ENCODE measurements at places on chromosomes 7 and 10.
A peak's percentile ranks its signal among the peaks of the same experiment; 100 is the strongest.

DNA sequence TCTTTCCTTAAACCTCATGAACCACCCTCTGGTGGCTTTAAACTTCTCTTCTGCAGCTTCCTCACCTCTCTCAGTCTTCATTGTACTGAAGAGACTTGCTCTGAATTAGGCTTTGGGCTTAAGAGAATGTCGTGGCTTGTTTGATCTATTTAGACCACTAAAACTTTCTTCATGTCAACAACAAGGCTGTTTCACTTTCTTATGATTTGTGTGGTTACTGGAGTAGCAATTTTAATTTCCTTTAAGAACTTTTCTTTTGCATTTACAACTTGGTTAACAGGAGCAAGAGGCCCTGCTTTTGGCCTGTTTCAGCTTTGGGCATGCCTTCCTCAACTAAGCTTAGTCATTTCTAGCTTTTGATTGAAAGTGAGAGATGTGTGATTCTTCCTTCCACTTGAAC lies 38.1 kb upstream of the CDHR3 start:
- DNase-seq: no peak

DNA sequence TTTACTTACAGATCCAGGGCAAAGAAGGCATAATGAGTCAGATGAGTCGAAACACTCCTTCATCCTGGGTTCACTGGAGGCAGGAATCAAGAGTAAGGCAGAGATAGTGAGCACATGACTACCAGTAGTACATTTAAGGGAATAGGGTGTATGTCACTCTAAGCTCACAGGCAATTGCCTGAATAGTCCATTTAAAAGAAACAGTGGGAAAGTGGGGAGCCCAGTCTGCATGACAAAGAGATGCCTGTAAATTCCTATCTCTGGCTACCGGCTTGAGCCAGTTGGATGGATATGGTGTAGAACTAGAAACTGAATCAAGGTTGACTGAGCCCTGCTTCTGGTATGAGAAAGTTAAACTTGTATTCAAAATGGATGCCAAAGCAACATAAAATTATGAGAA lies 861.5 kb upstream of the ZWINT start:
- DNase-seq: no peak

DNA sequence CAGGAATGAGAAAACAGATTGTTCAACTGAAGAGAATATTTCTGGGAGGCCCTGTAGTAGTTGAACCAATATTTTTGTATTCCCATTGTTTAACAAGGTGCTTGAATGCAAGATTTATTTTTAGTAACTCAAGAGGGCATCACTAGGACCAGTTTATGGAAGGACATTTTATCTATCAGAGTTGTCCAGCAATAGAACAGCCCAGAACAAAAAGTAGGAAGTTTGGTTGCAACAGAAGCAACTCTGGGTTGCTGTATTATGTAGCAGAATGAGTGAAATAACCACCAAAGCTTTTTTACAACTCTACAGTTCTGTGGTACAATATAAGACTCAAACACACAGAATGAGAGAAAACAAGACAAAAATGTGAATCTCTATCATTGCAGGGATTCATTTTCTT lies 34.7 kb downstream of the CPED1 start:
- DNase-seq: no peak

- DNase-seq: no peak
These were observed 28.2 kb upstream of the ASL start for GRCh38 chr7:66047426-66047825.

- DNase-seq: peak; percentile 83
These were observed 14.3 kb downstream of the MOSPD3 start for GRCh38 chr7:100626530-100627237.

GRCh38 chr7:144488977-144489376 lies 85.5 kb upstream of the NOBOX start:
- no peak for DNase-seq

- no peak for DNase-seq
These were observed 29.7 kb upstream of the PLEKHA1 start for GRCh38 chr10:122344741-122345258.

- DNase-seq: no peak
These were observed 583.9 kb downstream of the NXPH1 start for GRCh38 chr7:9017286-9017685.

GRCh38 chr7:70072220-70072619 lies 473.9 kb downstream of the AUTS2 start:
- no peak for DNase-seq

DNA sequence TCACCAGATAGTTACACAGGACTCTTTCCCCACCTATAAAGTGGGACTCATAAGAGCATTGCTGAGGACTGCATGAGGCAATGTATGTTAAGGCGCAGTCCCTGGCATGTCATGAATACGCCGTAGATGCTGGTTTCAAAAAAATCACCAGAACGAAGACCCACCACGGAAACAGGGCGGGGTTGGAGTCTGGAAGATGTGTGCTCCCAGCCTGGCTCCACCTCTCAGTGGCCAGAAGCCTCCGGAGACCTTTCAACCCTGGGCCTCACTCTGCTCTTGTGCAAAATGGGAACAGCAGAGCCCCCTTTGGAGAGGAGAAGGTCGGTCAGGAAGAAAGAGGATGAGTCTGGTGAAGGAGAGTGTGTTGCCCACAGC lies 12.4 kb upstream of the ZMIZ1 start:
- no peak for DNase-seq

GRCh38 chr7:84193747-84194146 lies 842 bp downstream of the SEMA3A start:
- no peak for DNase-seq

- DNase-seq: no peak
These were observed 51.6 kb downstream of the CYCS start for GRCh38 chr7:25073451-25073850.

- no peak for DNase-seq
These were observed 74.0 kb upstream of the AFAP1L2 start for GRCh38 chr10:114478281-114478680.

DNA sequence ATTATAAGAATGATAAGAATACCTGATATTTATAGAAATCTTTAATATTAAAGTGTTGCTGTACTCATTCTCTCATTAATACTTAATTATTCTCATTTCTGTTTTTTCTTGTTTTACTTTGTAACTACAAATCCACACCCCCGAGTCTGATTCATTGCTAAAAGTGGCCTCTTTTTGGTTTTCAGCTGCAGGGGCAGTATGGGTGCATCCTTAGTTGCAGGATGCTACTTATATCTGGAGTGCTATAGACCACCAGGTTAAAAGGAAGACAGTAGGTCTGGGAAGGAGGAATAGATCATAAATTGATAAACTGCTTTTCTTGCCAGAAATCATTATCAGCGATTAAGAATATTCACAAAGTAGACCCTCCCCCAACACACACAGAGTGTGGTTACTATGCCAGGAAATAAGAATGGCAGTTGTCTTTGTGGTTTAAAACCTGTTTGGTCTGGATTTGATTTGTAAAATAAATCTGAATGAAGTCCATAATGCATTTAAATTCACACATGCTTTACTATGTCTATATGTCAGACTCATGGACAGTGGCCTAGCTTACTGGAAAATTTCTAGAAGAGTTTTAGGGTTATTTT lies 96.5 kb downstream of the NRF1 start:
- no peak for DNase-seq

DNA sequence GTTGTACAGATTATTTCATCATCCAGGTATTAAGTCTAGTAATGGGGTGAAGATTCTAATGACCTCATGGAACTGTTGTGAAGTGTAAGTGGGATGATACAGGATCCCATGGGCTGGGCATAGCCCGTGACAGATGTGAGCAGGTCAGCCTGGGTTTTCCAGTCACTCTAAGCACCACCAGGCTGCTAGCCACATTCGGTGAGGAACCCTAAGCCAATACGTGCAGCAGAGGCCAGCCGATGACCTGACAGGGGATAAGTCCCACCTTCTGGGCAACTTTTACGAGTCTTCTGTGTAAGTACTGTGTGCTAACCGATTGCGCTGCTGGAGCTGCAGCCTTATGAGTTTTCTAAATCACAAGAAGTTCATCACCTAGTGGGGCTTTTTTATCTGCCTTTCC lies 7.3 kb downstream of the ZNF503 start:
- no peak for DNase-seq

- no peak for DNase-seq
These were observed 5.0 kb downstream of the TBX20 start for GRCh38 chr7:35248576-35249536.

GRCh38 chr10:22662733-22663330 lies 51.5 kb downstream of the PIP4K2A start:
- no peak for DNase-seq

DNA sequence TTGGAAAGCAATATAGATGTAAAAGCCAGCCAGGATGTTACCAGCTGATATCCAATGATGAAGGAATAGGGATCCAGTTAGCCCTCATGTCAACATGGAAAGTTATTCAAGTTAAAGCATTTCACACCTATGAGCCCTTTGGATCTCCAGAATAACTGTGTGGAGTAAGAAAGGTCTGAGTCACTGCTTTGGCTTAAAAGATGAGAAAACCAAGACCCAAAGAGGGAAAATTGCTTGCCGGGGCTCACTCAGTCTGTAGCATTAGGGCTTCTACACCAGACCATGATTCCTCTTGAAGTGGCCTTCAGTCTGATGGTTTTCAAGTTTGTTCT lies 12.6 kb downstream of the LSM5 start:
- no peak for DNase-seq

- DNase-seq: no peak
These were observed 30.1 kb downstream of the DENND11 start for GRCh38 chr7:141671705-141672496.

- DNase-seq: peak; percentile 44
These were observed 187.3 kb upstream of the PRSS58 start for GRCh38 chr7:142445019-142445686.

- no peak for DNase-seq
These were observed 33.9 kb downstream of the DNAJC1 start for GRCh38 chr10:21969326-21970287.

DNA sequence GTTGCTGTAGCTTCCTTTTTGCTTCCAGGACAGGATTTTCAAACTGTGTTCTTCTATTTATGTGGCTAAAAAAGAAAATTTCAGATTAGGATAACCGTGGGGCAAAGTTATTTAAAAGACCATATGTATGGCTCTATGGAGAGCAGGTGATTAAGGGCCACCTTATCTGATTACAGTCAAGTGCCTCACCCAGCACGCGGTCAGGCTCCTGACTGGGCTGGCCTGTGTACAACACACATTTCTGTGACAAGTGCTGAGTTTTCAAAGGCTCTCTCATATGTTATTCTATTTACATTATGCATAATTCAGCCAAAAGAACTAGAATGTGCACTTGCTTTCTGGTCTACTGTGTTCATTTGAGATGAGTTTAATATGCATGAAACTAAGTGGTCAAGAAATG lies 547.4 kb downstream of the PHTF2 start:
- no peak for DNase-seq

DNA sequence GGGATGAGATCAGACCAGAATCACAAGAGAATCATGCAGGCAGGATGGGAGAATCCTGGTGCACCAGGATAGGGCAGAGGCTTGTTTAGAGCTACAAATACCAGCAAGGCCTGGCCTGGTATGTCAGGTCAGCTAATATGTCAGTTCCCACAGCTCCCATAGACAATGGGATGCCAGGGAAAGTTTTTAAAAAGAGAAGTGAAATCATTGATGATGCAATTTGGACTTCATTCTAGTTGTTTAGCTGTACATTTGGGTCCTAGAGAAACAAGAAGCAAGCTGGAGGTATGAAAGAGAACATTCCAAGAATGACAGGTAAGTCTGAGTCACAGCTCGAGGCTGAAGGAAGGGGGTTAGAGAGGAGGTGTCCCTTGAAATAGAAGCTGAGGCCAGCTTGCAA lies 45.2 kb downstream of the GPR141 start:
- no peak for DNase-seq

DNA sequence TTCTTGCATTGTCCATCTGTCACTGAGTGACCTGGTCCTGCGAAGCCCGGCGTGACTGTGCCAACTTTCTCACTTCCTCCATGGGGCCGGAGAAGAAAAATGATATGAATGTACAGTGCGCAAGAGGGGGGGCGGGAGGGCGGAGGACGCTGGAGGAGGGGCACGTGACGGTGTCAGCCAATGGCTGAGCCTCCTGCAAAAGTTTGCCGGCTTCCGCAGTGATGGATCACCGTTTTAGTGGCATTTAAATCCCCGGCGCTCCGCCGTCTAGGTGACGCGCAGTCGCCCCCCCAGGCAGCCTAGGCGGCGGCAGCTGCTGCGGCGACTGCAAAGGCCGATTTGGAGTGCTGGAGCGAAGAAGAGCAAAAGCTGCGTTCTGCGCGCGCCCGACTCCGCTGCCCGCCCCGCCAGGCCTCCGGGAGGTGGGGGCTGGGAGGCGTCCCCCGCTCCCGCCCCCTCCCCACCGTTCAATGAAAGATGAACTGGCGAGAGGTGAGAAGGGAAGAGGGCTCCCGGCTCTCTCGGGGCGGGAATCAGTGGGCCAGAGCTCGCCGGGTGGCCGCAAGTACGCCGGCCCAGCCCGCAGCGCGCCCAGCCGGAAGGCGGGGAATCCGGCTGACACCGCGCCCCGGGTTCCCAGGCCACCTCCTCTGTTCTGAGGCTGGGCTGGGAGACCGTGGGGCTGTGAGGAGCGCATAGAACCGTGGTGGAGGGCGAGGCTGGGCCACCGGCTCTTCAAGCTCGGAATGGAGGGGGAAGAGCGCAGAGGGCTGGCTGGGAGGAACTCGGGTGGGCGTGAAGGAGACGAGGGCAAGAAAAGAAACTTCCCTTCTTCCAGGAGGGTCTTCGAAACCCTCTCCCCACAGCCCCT lies at the start of gene HOXA1:
HOXA1 (minus strand) TSS at position 104 of the 871 bp plus-strand sequence; CDS start at position 16, 88 bp downstream.
- DNase-seq: peak; percentile 70

- DNase-seq: no peak
These were observed 92.9 kb downstream of the DNAJB6 start for GRCh38 chr7:157429680-157430224.

DNA sequence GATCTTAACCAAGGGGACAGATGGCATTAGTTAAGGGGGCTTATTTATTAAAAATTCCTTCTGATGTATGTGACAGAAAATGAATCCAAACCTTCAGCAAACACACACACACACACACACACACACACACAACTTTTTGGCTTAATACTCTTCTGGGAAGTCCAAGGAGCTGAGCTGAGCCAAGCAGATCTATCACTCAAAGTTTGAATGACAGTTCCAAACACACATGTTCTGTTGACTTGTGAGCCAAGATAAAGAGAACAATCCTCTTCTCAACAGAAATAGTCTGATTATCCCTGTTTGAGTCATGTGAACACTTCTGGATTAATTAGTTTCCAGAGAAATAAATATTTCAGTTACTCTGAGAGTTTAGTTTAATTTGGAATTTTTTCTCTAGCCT lies 31.5 kb downstream of the KBTBD2 start:
- no peak for DNase-seq

DNA sequence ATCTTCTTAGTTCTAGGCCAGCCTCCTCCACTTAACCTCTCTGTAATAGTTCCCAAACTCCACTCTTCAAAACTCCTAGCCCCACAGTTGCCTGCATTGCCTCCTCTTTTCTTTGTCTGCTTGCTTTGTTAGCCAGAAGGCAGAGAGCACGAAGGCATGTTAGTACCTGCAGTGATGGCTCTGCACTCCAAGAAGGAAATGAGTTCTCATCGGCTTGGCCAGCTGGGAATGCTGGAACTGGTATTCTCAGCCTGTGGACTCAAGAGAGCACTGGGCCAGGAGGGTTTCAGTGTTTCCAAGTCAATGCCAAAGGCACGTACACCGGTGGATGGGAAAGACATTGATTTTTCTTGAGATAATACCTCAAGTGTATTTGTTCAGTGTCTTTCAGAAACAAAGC lies 66.3 kb upstream of the HABP2 start:
- no peak for DNase-seq
